Left colon (tissue), 2 donors: ENCODE measurements at places on chromosomes 1 and 21. TPM values are rescaled to one million over a fixed set of nuclear protein-coding genes. Genes with fewer than 3 reads are reported as not detected.

GSTM5 gene
- total RNA-seq = 0.73 TPM

GRCh38 chr21:36471254-36471723 is 8.6 kb downstream of the CLDN14 start:
- no peak for DNase-seq

NKAIN1 gene
- 0.20 TPM for total RNA-seq

GRCh38 chr1:8604041-8604945 is 213.1 kb downstream of the RERE start:
- no peak for DNase-seq

- DNase-seq = peak; percentile 78
Measured at GRCh38 chr1:6483017-6483760, 8.3 kb downstream of the PLEKHG5 start.

DNA sequence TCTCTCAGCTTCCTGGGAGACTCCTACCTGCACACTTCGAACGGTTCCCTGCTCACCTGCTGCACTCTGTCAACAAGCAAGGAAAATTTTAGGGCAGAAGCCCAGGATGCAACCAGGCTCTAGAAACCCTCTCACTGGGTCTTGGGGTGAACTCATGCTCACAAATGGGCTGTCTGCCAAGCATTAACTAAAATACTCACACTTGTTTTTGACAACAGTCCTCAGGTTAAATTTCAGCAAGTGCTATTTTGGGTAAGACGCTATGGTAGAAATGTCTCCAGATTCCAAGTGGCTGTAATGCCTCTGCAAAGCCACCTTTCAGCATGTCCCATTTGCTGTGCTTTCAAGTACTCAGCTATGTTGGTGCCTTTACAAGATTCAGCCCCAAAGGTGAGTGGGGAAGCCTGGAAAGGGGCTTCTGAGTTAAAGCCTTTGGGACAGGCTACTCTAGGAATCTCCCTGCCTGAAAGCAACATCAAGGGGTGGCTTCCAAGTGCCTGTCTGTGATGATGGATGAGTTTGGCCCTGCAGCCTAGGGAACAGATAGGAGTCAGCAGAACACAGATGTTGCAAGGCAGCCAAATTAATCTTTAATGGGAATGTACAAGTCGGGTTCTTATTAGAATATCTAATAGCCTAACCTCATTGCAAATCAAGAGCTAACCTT is 211.9 kb upstream of the SPAG17 start:
- no peak for DNase-seq

- DNase-seq = no peak
Measured at GRCh38 chr1:172764378-172764777, 105.5 kb downstream of the FASLG start.

DNA sequence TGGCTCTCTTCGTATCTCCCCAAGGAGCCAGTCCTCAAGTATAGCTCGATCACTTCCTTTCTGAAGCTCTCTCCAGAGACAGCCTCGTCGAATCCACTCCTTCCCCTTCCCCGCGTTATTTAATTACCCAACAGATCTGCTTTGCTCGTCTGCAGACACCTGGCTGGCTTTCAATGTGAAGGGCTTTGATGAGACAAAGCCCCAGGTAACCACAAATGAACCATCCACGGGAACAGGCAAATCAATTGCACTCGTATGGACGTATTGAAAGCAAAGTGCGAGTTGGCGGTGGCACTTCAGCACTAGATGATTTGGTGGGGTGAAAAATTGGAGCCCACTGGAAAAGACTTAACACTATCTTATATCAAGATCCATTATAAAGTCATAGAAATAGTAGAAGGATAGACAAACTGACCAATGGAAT is 364 bp upstream of the BCAR3 start:
- no peak for DNase-seq

DNA sequence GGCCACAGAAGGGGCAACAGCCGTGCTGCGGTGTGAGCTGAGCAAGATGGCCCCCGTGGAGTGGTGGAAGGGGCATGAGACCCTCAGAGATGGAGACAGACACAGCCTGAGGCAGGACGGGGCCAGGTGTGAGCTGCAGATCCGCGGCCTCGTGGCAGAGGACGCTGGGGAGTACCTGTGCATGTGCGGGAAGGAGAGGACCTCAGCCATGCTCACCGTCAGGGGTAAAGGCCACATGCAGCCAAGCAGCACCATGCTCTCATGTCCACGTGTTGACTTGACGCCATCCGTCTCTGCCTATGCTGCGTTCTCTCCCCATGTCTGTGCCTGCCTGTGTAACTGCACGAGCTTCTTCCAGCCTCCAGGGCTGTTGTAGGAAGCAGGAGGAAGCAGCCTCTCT is 85.5 kb downstream of the OBSCN start:
- no peak for DNase-seq

AMY1C gene
- total RNA-seq = not detected

HES3 gene
- total RNA-seq = not detected

GRCh38 chr1:217747156-217747769 is 116.1 kb downstream of the SPATA17 start:
- DNase-seq = no peak

CD84 gene
- 6.2 TPM for total RNA-seq

DNA sequence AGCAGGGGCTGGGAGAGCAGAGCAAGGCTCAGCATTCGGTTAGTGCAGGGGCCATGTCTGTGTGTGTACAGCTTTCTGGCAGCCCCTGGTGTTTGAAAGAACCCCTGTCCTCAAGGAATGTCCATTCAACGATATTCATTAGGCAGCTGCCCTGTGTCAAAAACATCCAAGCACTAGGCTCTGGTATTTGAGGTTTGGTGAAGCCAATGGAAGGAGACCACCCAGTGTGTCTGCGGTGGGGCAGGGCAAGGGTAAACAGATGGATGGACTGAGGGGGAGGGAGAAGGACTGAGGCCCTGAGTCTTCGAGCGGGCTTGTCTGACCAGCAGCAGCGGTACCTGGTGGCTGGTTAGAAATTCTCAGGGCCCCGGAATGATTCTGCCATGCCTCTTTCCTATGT is 155.6 kb upstream of the KLHDC7A start:
- DNase-seq = no peak

CD46 gene
- total RNA-seq = 253 TPM

S100A8 gene
- total RNA-seq = 6.7 TPM

GRCh38 chr1:230824551-230824918 is 43.8 kb downstream of the C1orf198 start:
- DNase-seq = no peak

DNA sequence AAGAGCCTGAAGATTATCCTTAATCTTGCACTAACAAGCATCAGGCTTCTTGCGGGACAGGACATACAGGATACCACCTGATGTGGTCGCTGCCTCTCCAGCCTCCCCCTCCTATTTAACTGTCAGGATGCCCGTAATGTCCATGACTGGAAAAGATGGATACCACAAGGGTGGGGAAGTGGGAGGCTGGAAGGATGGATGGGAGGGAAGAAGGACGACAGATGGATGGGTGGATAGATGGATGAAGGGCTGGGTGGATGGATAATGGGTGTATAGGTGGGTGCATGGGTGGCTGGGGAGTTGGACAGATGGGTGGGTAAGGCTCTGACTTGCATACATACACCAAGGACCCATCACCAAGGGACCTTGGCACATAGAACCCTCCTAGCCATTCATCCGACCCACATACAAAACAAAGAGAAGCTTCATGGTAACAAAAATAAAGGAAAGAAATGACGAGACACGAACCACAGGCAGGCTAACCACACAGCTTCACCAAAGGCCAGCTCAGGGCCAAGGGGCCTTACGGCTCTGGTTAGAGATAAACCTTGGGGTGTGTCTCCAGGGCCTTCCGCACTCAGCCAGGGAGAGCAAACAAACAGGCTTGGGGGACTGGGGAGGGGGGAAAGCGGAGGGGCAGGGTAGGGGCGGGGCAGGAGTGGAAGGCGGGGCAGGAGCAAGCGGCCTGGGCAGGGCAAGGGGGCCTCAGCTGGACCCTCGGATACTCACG is 50.5 kb downstream of the HSPG2 start:
- peak; percentile 43 for DNase-seq

- no peak for DNase-seq
Measured at GRCh38 chr1:67097305-67097704, 37.5 kb downstream of the C1orf141 start.

DNA sequence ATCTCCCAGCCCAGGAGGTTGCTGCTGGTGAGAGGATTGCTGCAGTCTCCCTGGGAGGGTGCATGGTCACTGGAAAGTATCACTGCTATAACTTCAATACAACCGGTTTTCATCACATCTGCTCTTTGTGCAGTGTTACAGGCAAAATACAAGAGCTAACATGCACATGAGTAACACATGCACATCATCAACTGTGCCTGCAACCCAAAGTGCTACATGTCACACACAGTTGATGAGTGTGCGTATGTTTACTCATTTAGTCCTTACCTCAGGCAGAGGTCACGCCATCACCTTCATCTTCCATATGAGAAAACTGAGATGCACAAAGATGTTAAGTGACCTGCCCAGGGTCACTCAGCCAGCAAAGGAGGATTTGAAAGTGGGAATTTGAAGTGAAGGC is 277.7 kb downstream of the FAM72C start:
- DNase-seq = no peak

DNA sequence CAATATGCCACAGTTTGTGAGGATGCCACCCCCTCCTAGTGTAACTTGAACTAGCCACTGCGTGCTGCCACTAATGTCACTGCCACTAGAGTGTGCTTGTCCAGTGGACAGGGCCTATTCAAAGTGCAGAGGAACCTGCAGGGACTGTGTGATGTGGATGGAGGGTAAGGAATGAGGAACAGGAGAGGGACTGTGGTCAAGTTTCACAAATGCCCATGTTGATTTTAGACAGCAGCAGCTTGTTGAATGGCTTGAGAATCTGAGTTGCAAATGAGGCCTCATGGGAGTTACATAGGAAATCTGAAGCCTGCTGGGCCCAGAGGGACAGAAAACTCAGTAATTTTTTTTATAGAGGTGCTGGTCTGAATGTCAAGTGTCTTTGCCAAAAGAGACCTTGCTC is 112.3 kb downstream of the HHAT start:
- no peak for DNase-seq

- no peak for DNase-seq
Measured at GRCh38 chr21:32916522-32917099, 109.1 kb upstream of the OLIG2 start.
